ENCODE measurements at places on chromosomes 13 and 19.

- DNase-seq, result no peak
Measured at GRCh38 chr19:54141356-54141755, 3.8 kb downstream of the CNOT3 start.

- DNase-seq, result peak; percentile 52
Measured at GRCh38 chr13:26847281-26847680, 86.7 kb upstream of the GPR12 start.

DNA sequence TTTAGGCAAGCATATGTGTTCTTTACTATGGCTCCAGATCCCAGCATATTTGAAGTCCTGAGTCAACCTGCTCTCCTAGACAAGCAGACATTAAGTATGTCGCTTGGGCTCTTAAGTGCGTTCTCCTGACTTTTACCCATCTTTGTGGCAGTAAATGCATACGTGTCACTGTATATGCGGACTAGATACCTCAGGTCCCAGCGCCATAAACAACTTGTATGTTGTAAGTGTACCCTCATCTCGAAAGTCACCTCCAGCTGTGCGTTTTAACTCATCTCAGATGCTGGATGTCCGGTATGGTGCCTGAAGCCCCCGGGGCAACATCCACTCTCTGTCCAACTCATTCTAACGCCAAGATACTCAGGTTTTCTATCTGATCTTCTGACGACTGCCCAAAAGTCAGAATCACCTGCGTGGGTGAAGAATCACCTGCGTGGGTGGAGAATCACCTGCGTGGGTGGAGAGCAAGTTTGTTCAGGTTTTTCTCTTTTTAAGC, 1.7 kb downstream of the PTOV1 start:
- DNase-seq, result no peak

- DNase-seq, result no peak
Measured at GRCh38 chr13:106110241-106110855, 425.1 kb downstream of the EFNB2 start.

DNA sequence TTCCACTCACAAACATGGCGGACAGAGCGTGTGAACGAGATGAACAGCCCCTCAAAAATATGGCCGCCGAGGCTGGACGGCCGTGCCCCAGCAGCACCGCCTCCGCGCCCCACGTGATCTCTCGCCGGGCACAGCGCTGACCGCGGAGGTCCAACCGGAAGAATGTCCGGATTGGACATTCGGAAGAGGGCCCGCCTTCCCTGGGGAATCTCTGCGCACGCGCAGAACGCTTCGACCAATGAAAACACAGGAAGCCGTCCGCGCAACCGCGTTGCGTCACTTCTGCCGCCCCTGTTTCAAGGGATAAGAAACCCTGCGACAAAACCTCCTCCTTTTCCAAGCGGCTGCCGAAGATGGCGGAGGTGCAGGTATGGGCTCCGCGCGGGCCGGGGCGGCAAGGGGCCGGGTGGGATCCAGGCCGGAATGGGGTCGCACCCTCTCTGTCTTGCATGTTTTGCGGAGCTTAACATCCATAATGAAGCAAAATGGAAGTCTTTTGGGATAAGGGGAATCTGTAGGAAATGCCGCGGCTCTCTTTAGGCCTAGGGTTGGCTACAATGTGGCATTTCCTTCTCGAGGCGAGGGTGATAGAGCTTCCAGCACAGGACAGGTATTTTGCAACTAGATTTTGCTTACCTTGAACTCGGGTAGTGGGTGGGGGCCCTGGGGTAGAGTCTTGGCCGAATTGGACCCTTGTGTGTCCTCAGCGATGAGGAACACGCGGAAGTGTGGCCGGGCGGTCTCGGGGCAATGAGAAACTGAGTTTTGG, at the start of gene RPL13A:
Gene RPL13A (plus strand): TSS at position 332 of the 769 bp plus-strand sequence. CDS start 22 bp downstream, at position 354.
- peak; percentile 97 for DNase-seq

- no peak for DNase-seq
Measured at GRCh38 chr13:98423417-98423816, 153.5 kb downstream of the STK24 start.

GRCh38 chr13:111551204-111551820, 230.9 kb downstream of the TEX29 start:
- no peak for DNase-seq

- no peak for DNase-seq
Measured at GRCh38 chr19:28492621-28493020, 720.3 kb downstream of the UQCRFS1 start.

GRCh38 chr19:7419777-7420439, 68.9 kb downstream of the PEX11G start:
- no peak for DNase-seq

DNA sequence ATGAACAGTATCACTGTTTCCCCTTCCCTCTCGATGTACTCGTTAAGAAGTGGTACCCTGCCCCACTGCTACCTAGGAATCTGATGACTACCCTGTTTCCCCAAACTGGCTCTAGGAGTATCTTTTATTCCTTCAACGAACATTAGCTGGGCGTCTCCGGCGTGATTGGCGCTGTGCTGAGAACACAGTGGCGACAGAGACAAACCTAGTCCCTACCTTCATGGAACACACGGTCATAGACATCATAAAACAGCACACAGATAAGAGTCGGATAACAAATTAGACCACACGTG, 730 bp downstream of the SYMPK start:
- no peak for DNase-seq

DNA sequence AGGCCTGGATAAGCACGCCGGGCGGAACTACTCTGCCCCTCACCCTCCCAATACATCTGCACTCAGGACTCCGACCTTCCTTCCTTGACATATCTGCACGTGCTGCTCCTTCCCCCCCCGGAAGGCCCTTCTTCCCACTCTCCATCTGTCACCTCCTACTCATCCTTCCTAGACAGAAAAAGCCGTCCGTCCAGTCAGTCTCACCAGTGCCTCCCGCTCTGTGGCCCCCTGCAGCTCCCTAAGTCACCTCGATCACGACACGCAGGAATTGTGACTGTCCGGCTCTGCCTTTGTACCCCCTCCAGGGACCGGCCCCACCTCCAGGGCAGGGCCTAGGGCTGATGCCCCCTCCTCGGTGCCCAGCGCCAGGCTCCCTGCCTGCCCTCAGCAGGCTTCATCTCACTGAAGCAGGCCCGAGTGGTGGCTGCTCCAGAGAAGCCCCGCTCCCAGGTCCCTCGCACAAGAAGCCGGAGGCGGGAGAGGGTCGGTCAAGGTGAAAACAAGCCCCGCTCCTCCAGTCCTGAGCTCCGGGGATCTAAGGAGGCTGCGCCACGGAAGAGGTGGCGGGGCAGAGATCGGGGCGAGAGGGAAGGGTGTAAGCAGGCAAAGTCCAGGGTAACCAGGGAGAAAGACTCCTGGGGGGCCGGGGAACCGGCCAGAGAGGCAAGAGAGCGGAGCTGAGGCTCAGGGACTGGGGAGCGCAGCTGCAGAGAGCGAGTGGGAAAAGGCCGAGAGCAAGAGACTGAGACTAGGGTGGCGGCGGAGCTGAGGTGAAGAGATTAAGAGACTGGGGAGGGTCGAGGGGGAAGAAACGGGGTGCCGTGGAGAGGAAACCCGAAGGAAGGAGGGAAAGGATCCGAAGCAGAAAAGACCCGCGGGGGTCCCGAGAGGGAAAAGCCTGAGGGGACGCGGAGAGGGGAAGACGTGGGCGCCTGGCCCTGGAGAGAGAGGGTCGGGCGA, 1.1 kb downstream of the PPP6R1 start:
- DNase-seq, result no peak

- no peak for DNase-seq
Measured at GRCh38 chr19:56282809-56283208, 10.3 kb downstream of the EDDM13 start.

GRCh38 chr19:47032171-47032811, 12.7 kb downstream of the NPAS1 start:
- DNase-seq, result peak; percentile 34

DNA sequence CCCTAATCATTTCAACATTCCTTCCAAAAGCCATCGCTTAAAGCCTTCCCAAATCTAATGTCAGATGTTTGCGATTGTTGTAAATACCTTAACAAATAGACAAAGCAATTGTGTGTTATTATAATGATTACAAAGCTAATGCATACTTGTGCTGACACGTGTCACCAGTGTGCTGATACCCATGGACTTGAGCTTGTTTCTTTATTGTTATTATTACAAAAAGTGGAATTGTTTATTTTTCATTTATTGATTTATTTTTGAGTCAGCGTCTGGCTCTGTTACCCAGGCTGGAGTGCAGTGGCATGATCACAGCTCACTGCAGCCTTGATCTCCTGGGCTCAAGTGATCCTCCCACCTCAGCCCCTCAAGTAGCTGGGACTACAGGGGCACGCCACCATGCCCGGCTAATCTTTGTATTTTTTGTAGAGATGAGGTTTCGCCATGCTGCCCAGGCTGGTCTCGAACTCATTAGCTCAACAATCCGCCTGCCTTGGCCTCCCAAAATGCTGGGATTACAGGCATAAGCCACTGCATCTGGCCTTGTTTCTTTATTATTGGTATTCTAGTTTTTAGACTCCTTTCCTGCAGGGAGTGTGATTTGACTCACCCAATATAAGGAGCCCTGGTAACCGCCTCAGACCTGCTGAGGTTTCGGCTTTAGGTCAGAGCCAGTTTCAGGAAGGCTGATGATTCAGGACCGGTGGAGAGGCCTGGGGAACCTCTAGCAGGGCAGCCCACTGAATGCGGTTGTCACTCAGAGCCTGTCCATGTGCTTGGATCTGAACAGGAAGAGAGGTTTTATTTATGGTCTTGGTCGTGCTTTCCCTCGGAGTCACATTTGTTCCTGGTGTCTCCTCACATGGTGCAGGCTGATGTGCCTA, 2.1 kb upstream of the FBXO17 start:
- no peak for DNase-seq

DNA sequence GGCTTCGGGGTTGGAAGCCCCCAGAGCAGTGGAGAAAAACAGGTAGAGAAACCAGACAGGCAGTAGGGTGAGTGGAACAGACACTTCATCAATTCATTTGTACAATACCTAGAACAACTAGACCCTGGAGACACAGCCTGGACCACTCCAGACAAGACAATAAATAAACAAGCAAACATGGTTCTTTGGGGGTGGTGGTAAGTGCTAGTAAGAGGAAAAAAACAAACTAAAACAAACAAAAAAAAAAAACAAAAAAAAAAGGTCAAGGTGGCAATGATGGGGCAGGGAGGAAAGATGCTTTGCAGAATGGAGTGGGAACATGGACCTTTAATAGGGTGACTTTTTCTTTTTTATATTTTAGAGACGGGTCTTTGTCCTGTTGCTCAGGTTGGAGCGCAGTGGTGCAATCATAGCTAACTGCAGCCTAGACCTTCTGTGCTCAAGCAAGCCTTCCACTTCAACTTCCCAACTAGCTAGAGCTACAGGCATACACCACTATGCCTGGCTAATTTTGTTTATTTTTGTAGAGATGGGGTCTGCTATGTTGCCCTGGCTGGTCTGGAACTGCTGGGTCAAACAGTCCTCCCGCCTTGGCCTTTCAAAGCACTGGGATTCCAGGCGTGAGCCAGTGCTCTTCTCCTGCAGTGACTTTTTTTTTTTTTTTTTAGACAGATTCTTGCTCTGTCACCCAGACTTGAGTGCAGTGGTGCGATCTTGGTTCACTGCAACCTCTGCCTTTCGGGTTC, 3.1 kb downstream of the JUNB start:
- no peak for DNase-seq

DNA sequence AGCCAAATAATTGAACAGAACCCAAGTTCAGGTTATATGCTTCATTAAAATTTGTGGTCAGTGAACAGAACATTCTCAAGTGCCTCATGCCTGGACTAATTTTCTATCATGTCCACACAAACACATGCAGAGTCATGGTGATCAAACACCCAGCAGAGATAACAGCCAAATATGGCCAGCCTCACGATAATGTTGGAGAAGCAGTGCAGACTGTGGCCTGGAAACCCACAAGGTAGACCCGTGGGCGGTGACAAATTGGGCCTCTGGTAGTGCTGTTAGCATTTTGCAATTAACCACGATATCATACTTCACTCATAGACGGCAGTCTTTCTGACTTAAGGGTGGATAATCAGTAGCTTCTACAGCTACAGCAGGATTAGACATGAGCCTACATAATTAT, 35.0 kb upstream of the VWA8 start:
- DNase-seq, result no peak

DNA sequence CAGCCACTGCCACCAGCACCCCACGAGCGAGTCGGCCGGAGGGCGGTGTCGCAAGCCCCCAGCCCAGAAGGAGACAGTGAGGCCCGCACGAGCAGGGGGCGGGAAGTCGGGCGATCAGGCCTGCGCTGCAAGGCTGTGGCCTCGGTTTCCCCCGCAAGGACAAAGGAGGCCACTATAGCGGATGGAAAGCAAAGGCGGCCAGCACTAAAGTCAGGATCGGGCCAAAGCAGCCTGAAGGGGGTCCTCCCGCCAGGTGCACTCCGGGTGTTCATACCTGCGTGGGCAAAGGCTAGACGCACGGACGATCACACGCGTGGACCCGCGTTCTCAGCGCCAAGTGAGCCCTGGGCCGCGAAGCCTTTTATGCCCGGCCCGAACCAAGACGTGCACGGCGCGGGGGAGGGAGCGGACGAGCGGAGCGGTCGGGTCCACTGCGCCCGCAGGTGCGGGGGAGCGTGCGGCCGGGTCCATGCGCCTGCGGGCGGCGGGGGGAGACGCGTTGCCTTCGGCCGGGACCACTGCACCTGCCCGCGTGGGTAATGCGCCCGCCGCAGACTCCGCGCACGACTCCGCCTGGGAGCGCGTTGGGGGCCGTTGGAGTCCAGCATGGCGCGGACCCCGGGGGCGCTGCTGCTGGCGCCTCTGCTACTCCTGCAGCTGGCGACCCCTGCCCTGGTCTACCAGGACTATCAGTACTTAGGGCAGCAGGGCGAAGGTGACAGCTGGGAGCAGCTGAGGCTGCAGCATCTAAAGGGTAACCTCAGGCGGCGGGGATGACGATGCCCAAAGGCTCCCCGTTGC, at the start of the genes PRDX2 and THSD8:
Gene PRDX2 (minus strand): TSS at position 335 of the 801 bp plus-strand sequence. CDS start 539 bp downstream, outside the sequence.
Gene THSD8 (plus strand): TSS at position 604 of the 801 bp plus-strand sequence. CDS start 3 bp downstream, at position 607.
- DNase-seq, result peak; percentile 83

DNA sequence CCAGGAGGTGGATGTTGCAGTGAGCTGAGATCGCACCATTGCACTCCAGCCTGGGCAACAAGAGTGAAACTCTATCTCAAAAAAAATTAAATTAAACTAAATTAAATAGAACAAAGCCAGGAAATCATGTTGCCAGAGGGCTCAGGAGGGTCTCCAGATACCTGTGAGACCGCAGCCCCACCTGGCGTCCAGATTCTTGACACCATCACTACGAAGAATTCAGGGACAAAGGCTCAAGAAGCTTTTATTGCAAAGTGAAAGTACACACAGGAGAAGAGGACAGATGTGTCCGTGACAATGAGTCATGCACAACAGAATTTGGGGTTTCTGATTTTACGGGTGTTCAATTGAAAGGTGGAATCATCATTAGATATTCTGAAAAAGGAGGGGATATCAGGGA, 76.6 kb downstream of the STOML3 start:
- DNase-seq, result no peak

DNA sequence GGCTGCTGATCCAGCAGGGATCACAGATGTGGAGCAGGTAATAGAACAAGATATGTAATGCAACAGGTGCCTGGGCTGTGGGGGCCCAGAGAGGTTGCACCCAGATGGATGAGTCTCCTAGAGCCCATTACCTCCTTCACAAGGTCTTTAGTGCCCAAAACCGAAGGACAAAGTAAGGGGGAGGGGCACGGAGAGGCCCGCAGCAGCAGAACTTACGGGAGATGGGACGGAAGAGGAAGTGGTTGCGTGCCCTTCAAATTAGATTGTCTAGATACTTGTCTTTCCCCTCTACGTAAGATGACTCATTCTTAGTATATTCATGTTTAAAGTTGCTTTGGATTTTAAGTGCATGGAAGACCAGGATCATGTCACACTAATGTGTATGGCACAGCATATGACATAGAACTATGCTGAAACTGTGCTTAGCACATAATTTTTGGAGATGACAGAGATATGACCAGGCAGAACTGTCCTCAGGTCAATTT, 5.7 kb upstream of the MRPS31 start:
- DNase-seq, result no peak

- no peak for DNase-seq
Measured at GRCh38 chr19:42120276-42120980, 11.8 kb downstream of the POU2F2 start.
